K562 (cell line): ENCODE measurements at places on chromosomes 4 and X. TPM values are rescaled to one million over a fixed set of nuclear protein-coding genes. Genes with fewer than 3 reads are reported as not detected.

- no peak overlapping the region for H3K4me3 ChIP-seq
- no peak for DNase-seq
- no peak overlapping the region for H3K27ac ChIP-seq
These were observed 248.6 kb upstream of the BOD1L1 start for GRCh38 chr4:13876131-13876530.

GRCh38 chr4:120232050-120232449, 165.4 kb upstream of the MAD2L1 start:
- H3K4me1 ChIP-seq, result no peaks in the 10 kb centered on the region
- no peak for DNase-seq
- no peaks in the 10 kb centered on the region for H3K27me3 ChIP-seq
- H3K36me3 ChIP-seq, result no peaks in the 10 kb centered on the region
- no peak overlapping the region for H3K27ac ChIP-seq
- no peak overlapping the region for H3K4me3 ChIP-seq

DKK2 gene
- not detected in 2 replicates for total RNA-seq

NR0B1 gene
- total RNA-seq, result not detected in 2 replicates

DNA sequence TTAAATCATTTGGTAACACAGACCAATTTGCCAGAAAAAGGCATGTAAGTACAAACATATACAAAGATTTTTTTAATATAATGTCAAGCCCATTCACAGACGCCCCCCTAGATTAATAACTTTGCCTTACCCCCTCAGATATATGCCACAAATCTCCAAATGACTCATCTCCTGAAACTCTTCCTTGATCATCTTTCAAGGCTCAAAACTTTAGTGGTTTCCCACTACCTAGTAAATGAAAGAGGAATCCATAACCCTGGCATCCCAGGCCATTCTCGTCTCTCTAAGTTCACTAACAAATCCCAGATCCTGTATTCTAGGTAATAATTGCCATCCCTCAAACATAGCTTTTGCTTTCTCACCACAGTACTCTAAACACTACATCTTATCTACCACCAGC, 61.9 kb downstream of the PRSS12 start:
- no peak for DNase-seq
- no peak overlapping the region for H3K27ac ChIP-seq
- no peaks in the 10 kb centered on the region for H3K27me3 ChIP-seq
- H3K4me1 ChIP-seq, result no peaks in the 10 kb centered on the region
- no peak overlapping the region for H3K4me3 ChIP-seq

SERPINA7 gene
- total RNA-seq, result not detected in 2 replicates

- H3K4me3 ChIP-seq, result no peak overlapping the region
- no peak for DNase-seq
- no peaks in the 10 kb centered on the region for H3K4me1 ChIP-seq
- no peaks in the 10 kb centered on the region for H3K27me3 ChIP-seq
- no peak overlapping the region for H3K27ac ChIP-seq
These were observed 172.8 kb downstream of the ATG4A start for GRCh38 chrX:108264376-108264775.

- no peaks in the 10 kb centered on the region for H3K27me3 ChIP-seq
- H3K27ac ChIP-seq, result no peak overlapping the region
- H3K4me1 ChIP-seq, result no peaks in the 10 kb centered on the region
- no peak for DNase-seq
These were observed 63.7 kb downstream of the TMEM164 start for GRCh38 chrX:110066488-110067225.

- no peak for DNase-seq
- no peaks in the 10 kb centered on the region for H3K4me1 ChIP-seq
- no peaks in the 10 kb centered on the region for H3K27me3 ChIP-seq
- no peak overlapping the region for H3K4me3 ChIP-seq
These were observed 180.3 kb upstream of the MXRA5 start for GRCh38 chrX:3526731-3527130.

DNA sequence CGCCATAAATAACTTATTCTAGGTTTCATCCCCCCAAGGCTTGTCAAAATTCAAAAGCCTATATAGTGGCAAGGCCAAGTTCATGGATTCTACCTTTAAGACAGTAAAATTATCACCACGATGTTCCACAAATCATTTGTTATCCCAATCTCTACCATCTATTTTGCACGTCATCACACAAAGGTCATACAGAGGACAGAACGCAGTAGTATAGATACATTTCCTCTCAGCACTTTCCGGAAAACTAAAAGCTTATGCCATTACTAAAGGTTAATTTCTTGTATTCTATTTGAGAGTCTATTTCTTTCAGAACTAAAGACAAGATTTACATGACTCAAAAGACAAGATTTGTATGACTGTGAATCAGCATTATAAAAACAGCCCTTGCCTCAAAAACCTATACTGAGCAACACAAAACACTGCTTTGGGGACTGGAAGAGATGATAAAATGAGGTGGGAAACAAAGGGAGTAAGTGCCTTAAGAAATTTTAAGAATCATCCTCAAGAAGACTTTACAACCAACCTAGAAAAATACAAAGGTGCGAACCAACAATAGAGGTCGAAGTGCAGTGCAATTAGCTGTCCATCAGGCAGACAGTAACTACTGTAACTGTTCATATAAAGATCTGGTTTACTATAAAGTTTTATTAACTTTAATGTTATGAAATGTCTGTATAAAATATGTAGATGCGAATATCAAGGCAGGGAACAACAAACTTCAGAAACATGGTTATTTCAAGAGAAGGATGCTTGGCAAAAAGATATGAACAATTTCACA, 7.6 kb downstream of the UBE2D3 start:
- peaks cover 8% of the 10 kb centered on the region; the same call in 1 of the 2 replicates for H3K4me1 ChIP-seq
- no peaks in the 10 kb centered on the region for H3K27me3 ChIP-seq
- peaks cover 92% of the 10 kb centered on the region for H3K36me3 ChIP-seq
- peak overlapping the region; percentile 53; the same call in 2 of the 3 replicates for H3K27ac ChIP-seq
- no peak for DNase-seq
- no peak overlapping the region for H3K4me3 ChIP-seq

DNA sequence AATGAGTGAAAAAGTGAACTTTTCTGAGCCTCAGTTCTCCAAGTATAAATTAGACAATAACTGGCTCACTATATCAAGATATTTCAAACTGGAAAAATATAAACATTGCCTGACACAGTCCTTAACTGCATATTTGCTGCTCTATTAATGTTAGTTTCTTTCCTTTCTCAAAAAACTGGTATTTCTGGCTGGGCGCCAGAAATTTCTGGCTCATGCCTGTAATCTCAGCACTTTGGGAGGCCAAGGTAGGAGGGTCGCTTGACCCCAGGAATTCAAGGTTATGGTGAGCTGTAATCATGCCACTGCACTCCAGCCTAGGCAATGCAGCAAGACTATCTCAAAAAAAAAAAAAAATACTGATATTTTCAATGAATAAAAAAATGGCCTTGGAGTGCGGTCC, 227.0 kb downstream of the MAGEB17 start:
- no peaks in the 10 kb centered on the region for H3K36me3 ChIP-seq
- H3K27ac ChIP-seq, result no peak overlapping the region
- DNase-seq, result no peak
- no peaks in the 10 kb centered on the region for H3K27me3 ChIP-seq
- H3K4me1 ChIP-seq, result no peaks in the 10 kb centered on the region
- no peak overlapping the region for H3K4me3 ChIP-seq

GRCh38 chr4:114028071-114028470, 48.6 kb upstream of the ARSJ start:
- no peak overlapping the region for H3K27ac ChIP-seq
- no peaks in the 10 kb centered on the region for H3K27me3 ChIP-seq
- DNase-seq, result no peak
- H3K4me1 ChIP-seq, result no peaks in the 10 kb centered on the region

ZNF711 gene
- 4.0 and 4.2 TPM in 2 replicates for total RNA-seq

DNA sequence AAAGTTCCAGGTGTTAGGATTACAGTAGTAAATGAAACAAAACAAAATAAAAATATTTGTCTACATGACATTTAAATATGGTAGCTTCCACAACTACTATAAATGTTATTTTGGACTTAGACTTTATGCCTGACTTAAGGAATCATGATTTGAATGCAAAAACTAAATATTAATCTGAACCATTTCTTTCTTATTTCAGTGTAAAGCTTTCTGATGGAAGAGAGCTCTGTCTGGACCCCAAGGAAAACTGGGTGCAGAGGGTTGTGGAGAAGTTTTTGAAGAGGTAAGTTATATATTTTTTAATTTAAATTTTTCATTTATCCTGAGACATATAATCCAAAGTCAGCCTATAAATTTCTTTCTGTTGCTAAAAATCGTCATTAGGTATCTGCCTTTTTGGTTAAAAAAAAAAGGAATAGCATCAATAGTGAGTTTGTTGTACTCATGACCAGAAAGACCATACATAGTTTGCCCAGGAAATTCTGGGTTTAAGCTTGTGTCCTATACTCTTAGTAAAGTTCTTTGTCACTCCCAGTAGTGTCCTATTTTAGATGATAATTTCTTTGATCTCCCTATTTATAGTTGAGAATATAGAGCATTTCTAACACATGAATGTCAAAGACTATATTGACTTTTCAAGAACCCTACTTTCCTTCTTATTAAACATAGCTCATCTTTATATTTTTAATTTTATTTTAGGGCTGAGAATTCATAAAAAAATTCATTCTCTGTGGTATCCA, 1.6 kb downstream of the CXCL8 start:
- DNase-seq, result no peak
- no peaks in the 10 kb centered on the region for H3K4me1 ChIP-seq
- no peak overlapping the region for H3K4me3 ChIP-seq
- H3K27ac ChIP-seq, result no peak overlapping the region
- H3K36me3 ChIP-seq, result no peaks in the 10 kb centered on the region

GABRA4 gene
- not detected in 2 replicates for total RNA-seq

DNA sequence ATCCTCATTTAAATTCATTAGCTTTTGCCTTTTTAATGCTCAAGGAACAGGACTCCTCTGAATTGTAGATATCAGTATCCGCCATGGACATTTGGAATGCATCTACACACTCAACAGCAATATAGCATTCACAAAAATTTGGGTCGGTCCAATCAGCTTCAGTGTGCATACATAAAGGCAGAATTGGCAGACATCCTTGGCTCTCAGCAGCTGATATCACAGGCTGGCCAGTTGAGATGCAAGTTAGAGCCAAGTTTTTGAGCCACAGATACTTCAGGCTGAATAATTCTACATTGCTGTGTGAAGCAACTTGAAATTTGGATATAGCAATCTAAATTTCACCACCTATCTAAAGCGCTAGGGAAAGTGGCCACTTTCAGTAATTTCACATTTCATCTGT, 821.1 kb downstream of the PCDH19 start:
- H3K4me1 ChIP-seq, result no peaks in the 10 kb centered on the region
- H3K4me3 ChIP-seq, result no peak overlapping the region
- DNase-seq, result no peak
- H3K36me3 ChIP-seq, result no peaks in the 10 kb centered on the region

DNA sequence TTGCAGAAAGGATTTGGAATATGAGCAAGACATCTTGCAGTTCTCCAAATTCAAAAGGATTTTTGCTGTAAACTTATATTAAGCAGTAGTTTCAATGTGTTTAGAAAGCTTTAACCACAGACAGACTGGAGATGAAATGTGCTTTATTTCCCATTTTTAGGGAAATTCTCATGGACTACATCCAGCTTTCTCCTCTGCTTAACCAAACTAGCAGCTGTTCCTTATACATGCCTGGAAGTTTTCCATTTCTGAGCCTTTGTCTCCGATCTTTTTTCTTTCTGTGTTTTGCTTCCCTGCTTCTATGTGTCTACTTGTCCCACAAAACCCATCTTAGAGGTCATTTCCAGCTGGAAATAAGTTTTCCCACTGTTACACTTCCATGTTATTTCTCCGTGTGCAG, 41.6 kb downstream of the TMA16 start:
- DNase-seq, result no peak
- no peaks in the 10 kb centered on the region for H3K4me1 ChIP-seq
- H3K27me3 ChIP-seq, result no peaks in the 10 kb centered on the region

ELOVL6 gene
- 50.4 and 55.0 TPM in 2 replicates for total RNA-seq

GRCh38 chr4:158229768-158230167, 19.5 kb downstream of the TMEM144 start:
- no peaks in the 10 kb centered on the region for H3K27me3 ChIP-seq
- H3K36me3 ChIP-seq, result peaks cover 3% of the 10 kb centered on the region; the same call in 1 of the 3 replicates
- no peak overlapping the region for H3K4me3 ChIP-seq

- H3K36me3 ChIP-seq, result no peaks in the 10 kb centered on the region
- no peak overlapping the region; the same call in 2 of the 3 replicates for H3K27ac ChIP-seq
- no peaks in the 10 kb centered on the region for H3K27me3 ChIP-seq
- DNase-seq, result peak; percentile 6
- no peaks in the 10 kb centered on the region; the same call in 2 of the 3 replicates for H3K4me1 ChIP-seq
These were observed 13.5 kb downstream of the NSUN7 start for GRCh38 chr4:40763228-40763716.

DNA sequence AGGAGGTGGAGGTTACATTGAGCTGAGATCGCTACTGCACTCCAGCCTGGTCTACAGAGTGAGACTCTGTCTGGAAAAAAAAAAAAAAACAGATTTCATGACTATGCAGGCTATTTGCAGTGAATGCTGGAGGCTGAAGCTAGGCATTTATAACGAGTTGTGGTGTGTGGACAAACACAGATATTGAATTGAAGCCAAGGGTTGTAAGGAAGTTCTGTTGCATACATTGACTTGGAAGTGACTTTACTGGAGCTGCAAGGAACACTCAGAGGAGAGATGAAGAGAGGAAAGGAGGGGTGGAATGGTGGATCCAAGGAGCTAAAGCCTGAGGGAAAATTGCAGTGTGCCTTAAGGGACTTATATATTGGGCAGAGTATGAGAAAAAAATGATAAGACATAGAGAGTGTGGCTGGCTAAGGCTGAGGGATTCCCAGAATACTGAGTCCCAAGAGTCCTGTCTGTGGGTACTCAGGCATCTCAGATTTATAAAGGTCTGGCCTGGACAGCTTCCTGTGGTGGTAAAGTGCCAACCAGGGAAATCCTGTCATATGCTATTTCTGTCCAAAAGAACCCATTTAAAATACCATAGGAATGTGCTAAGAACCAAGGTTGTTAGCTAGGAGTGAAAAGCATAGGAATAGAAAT, 87.8 kb upstream of the GUCY1A1 start:
- H3K4me3 ChIP-seq, result no peak overlapping the region
- no peaks in the 10 kb centered on the region for H3K4me1 ChIP-seq
- H3K36me3 ChIP-seq, result no peaks in the 10 kb centered on the region
- no peak overlapping the region for H3K27ac ChIP-seq
- no peaks in the 10 kb centered on the region for H3K27me3 ChIP-seq
- DNase-seq, result no peak

GABRG1 gene
- total RNA-seq, result 0.22 and 0.42 TPM in 2 replicates

- no peak for DNase-seq
- peaks cover 12% of the 10 kb centered on the region for H3K4me1 ChIP-seq
- H3K27ac ChIP-seq, result no peak overlapping the region
- peaks cover 64% of the 10 kb centered on the region for H3K27me3 ChIP-seq
- H3K36me3 ChIP-seq, result no peaks in the 10 kb centered on the region
- H3K4me3 ChIP-seq, result no peak overlapping the region
These were observed 56.0 kb upstream of the SORCS2 start for GRCh38 chr4:7136351-7136750.

PNMA5 gene
- 0.20 TPM in 1 of 2 replicates, not detected in the other for total RNA-seq

- no peaks in the 10 kb centered on the region for H3K36me3 ChIP-seq
- no peaks in the 10 kb centered on the region for H3K27me3 ChIP-seq
- H3K4me1 ChIP-seq, result no peaks in the 10 kb centered on the region
- H3K4me3 ChIP-seq, result no peak overlapping the region
- DNase-seq, result no peak
- H3K27ac ChIP-seq, result no peak overlapping the region
These were observed 333.1 kb downstream of the IL1RAPL1 start for GRCh38 chrX:28920153-28920943.
